ENCODE measurements at places on chromosomes 11 and 22. TPM values are rescaled to one million over a fixed set of nuclear protein-coding genes. Genes with fewer than 3 reads are reported as not detected.
A peak's percentile ranks its signal among the peaks of the same experiment; 100 is the strongest.

DNA sequence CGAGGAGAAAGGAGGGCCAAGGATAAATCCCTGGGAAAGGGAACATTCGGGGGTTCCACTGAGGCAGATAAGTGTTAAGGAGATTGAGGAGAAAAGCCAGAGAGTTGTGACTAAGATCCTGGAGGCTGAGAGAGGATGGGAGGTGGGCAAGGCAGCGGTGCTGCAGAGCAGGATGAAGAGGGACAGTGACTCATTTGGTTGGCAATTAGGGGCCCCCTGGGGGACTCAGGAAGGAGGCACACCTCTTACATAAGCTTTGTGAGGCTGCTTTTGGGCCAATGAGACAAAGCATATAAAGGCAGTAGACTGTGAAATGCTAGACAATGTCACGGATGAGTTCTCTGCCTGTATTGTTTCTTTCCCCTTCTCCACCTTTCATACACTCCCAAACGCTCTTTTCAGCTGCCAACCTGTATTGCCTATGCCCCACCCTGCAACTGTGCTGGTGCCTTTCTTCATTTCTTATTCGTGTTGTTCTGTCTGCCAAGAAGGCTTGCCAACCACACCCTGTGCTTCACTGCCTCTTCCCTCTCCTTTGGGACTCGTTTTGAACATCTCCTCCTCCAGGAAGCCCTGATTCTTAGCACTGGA, 246.8 kb upstream of the KIRREL3 start:
- H3K4me3 ChIP-seq: no peak overlapping the region
- H3K4me1 ChIP-seq: no peaks in the 10 kb centered on the region
- H3K36me3 ChIP-seq: no peaks in the 10 kb centered on the region
- DNase-seq: no peak
- H3K27ac ChIP-seq: no peak overlapping the region
- H3K27me3 ChIP-seq: no peaks in the 10 kb centered on the region

- H3K4me3 ChIP-seq: no peak overlapping the region
- no peak for DNase-seq
- no peaks in the 10 kb centered on the region for H3K27me3 ChIP-seq
- peaks cover 13% of the 10 kb centered on the region for H3K4me1 ChIP-seq
Measured at GRCh38 chr11:11607772-11608171, 14.0 kb downstream of the GALNT18 start.

DNA sequence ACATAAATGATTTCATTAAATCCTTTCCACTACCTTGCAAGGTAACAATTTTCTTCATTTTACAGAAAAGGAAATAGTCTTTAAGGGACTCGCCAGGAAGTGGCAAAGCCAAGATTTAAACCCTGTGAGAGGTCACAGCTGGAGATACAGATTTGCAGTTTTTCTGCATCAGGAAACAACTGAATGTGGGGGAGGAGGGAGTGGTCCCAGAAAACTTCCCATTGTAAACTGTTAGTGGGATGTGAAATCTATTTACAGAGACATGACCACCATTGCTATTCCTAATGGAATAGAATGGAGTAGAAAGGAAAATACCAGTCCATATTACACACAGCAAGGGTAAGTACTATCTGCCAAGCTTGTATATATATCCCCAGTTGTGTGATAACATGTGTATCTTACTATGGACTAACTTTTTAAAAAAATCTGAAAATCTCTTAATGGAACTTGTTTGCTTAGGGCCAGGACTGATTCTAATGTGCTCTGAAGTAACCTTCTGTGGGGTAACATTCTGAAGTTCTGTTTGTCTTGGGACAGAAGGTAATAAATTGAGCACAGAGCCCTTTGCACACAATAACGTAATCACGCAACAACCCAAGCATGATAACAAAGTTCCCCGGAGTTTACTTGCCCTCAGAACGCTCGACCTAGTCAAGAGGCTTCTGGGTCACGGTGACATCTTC, 10.9 kb upstream of the TSKU start:
- H3K4me1 ChIP-seq: peaks cover 47% of the 10 kb centered on the region
- no peaks in the 10 kb centered on the region for H3K27me3 ChIP-seq
- no peak for DNase-seq
- no peaks in the 10 kb centered on the region for H3K36me3 ChIP-seq
- peak overlapping the region; percentile 86 for H3K27ac ChIP-seq

The APOL5 gene
- not detected for polyA plus RNA-seq

- no peaks in the 10 kb centered on the region for H3K27me3 ChIP-seq
- DNase-seq: no peak
- H3K4me1 ChIP-seq: peaks cover 8% of the 10 kb centered on the region
- H3K36me3 ChIP-seq: peaks cover 4% of the 10 kb centered on the region
Measured at GRCh38 chr22:31272522-31273446, 19.5 kb downstream of the PIK3IP1 start.

DNA sequence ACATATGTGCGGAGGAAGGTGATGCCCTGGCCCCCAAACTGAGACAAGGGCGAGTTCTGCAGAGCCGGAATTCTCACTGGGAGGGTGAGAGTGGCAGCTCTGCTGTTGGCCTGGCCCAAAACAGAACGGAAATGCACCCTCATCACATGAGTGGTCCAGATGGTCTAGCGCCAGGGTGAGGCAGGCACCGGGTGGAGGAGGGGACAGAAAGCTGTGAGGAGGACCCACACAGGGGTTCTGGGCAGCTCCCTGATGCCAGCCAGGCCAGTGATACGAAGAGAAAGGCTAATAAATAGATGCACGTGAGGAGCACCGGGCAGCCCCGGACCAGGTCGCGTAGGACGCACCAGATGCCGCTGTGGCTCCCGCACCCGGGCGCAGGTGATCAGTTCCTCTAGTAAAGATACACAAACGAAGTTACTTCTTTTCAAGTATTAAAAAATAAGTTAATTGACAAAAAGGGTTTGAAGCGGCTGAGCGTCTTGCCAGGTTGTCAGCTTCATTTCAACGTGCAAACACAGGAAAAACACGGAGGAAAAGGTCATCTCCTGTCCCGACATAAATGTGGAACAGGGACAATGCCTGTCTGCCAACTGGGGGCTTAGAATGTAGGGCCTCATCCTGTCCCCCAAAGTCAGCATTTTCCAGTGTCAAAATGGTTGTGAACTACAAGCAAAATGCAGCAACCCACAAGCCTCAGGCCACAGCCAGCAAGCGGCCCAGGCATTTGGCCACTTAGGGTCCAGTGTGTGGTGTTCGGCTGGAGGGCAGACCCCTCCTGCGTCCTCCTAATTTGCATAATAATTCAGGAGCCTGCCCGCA, 15.3 kb upstream of the BID start:
- H3K27ac ChIP-seq: no peak overlapping the region
- no peak for DNase-seq
- no peaks in the 10 kb centered on the region for H3K4me1 ChIP-seq
- H3K4me3 ChIP-seq: no peak overlapping the region

- no peak for DNase-seq
- no peak overlapping the region for H3K4me3 ChIP-seq
- peaks cover 47% of the 10 kb centered on the region for H3K4me1 ChIP-seq
- no peaks in the 10 kb centered on the region for H3K27me3 ChIP-seq
- H3K36me3 ChIP-seq: no peaks in the 10 kb centered on the region
Measured at GRCh38 chr11:3161309-3161708, 3.8 kb downstream of the OSBPL5 start.

The SHISAL1 gene
- polyA plus RNA-seq: 0.04 TPM

- H3K27ac ChIP-seq: no peak overlapping the region
- no peak overlapping the region for H3K4me3 ChIP-seq
- DNase-seq: no peak
- H3K27me3 ChIP-seq: no peaks in the 10 kb centered on the region
Measured at GRCh38 chr11:6557761-6558674, 45.4 kb downstream of the RRP8 start.

DNA sequence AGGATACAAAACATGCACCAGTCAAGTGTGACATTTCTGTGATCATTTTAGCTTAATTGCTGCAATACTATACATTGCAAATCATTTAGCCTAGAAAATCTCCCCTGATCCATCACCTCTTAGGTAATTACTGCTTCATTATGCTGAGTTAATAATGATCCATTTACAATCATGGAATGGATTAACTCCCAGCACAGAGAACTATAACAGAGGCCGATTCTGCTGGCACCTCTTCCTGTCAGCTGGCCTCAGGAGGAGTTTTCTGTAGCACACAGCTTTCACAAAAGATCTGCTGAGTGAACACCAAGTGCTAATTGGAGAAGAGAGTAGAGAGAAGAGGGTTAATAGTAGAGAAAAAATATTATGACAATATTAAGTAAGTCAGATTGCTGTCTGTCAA, 591.8 kb upstream of the KIRREL3 start:
- H3K4me1 ChIP-seq: no peaks in the 10 kb centered on the region
- H3K4me3 ChIP-seq: no peak overlapping the region
- no peaks in the 10 kb centered on the region for H3K27me3 ChIP-seq
- DNase-seq: no peak

DNA sequence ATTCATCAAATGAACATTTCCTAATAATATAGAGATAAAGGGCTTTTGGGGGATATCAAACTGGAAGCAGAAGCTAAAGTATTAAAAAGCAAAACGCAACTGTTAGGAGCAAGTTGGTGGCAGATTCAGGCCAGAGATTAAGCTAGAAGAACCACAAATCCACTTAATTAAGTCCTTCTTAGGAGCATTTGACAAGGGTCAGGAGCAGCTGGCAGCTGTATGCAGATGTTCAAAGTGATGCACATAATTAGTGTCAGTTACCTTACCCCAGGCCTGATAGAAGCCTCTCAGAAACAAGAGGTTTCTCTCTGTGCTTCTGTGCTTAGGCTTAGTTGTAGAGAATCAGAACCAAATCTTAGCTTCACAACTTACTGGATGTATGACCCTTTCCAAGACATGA, 546.5 kb upstream of the ANO5 start:
- no peak for DNase-seq
- H3K27me3 ChIP-seq: no peaks in the 10 kb centered on the region
- H3K4me1 ChIP-seq: no peaks in the 10 kb centered on the region
- no peak overlapping the region for H3K4me3 ChIP-seq

GRCh38 chr11:125990244-125990643, 44.4 kb downstream of the VSIG10L2 start:
- H3K27ac ChIP-seq: no peak overlapping the region
- no peak overlapping the region for H3K4me3 ChIP-seq
- H3K4me1 ChIP-seq: no peaks in the 10 kb centered on the region
- peak; percentile 58 for DNase-seq
- no peaks in the 10 kb centered on the region for H3K27me3 ChIP-seq

- no peak overlapping the region for H3K4me3 ChIP-seq
- H3K36me3 ChIP-seq: no peaks in the 10 kb centered on the region
- no peaks in the 10 kb centered on the region for H3K4me1 ChIP-seq
- no peak for DNase-seq
- no peaks in the 10 kb centered on the region for H3K27me3 ChIP-seq
Measured at GRCh38 chr11:17564687-17565042, 17.6 kb downstream of the OTOG start.

DNA sequence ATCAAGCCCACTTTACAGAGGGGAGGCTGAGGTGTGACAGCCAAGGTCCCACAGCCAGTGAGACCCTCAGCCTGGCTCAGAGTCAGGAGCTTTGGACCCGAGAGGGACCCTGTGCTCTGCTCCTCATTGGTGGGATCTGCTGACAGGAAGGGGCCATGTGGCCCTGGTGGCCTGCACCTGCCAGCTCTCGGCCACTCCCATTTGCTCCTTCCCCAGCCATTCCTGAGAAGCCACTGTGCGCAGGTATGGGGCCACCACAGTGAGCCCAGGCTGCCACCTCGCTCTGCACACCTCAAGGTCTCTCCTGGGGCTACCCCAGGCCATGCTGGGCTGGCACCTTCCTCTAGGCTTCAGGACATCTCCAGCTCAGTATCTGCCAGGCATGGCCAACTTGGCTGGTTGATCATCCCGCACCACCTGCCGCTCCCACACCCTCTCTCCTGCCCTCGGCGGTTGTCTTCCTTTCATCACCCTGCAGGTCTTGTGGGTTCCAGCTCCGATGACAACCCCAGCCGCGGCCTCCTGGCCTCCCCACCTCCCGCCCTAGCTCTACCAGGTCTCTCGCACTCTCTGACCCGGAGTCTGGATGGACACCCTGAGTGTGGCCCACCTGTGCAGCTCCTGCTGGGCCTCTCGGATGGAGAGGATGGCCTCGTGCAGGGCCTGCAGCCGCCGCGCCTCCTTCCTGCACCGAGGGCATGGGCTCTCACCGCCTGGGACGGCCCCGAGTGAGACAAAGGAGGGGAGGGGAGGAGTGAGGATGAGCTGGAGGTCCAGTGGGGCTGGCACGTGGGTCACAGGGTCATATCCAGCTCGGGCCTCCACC, 32.2 kb upstream of the CARS1 start:
- H3K4me1 ChIP-seq: no peaks in the 10 kb centered on the region
- H3K4me3 ChIP-seq: no peak overlapping the region
- no peaks in the 10 kb centered on the region for H3K36me3 ChIP-seq

DNA sequence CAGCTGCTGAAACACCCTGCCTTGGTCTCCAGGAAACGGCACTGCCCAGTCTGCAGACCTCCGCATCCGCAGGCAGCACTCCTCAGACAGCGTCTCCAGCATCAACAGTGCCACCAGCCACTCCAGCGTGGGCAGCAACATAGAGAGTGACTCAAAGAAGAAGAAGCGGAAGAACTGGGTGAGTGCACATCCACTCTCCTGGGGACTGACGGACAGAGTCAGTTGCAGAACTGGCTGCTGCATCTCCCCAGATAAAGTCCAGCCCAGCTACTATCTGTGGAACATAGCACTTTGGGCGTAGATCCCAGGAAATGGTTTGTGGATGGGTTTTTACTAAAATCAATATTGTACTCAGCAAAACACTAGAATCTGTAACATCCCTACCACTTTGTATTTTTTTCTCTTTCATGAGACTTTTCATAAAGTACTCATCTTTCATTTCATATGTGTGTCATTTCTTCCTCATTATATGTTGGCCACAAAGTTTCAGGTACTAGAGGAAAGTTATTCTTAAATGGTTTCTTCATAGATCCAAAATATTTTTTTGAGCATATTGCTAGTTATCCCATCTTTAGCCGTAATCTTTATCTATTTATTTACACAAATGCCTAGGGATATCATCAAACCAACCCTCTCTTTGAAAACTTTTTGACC, 80.1 kb downstream of the DBX1 start:
- no peak for DNase-seq
- H3K36me3 ChIP-seq: peaks cover 27% of the 10 kb centered on the region
- no peak overlapping the region for H3K4me3 ChIP-seq
- no peak overlapping the region for H3K27ac ChIP-seq
- no peaks in the 10 kb centered on the region for H3K4me1 ChIP-seq

The KRTAP5-10 gene
- polyA plus RNA-seq: not detected

Data from kidney (tissue), 22 donors.